ENCODE measurements at places on chromosomes 3 and 15. TPM values are rescaled to one million over a fixed set of nuclear protein-coding genes. Genes with fewer than 3 reads are reported as not detected.

DNA sequence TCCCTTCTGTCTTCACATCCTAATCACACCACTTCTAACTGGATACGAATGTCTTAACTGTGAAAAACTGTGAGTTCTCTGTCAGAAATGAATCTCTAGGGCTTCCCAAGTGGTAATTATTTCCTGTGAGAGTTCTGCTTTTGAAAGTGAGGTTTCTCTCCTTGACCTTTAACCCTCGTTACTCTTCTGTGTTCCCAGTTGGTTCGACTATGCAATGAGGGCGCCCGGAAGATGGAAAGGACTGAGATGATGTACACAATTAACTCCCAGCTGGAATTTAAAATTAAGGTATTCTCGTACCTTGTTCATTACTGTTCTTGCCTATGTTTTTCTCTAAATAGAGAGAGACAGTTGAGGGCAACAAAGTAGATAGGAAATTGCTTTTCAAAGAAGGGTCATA lies 96.5 kb downstream of the ARHGEF26 start:
- no peak overlapping the region for H3K4me3 ChIP-seq
- H3K27ac ChIP-seq = no peak overlapping the region
- H3K4me1 ChIP-seq = no peaks in the 10 kb centered on the region
- no peak for DNase-seq
- H3K36me3 ChIP-seq = no peaks in the 10 kb centered on the region

- no peaks in the 10 kb centered on the region for H3K27me3 ChIP-seq
- peaks cover 24% of the 10 kb centered on the region for H3K4me1 ChIP-seq
- peak; percentile 79 for DNase-seq
- H3K27ac ChIP-seq = peak overlapping the region; percentile 78
- H3K36me3 ChIP-seq = no peaks in the 10 kb centered on the region
Observed at GRCh38 chr3:187750006-187750512, 4.8 kb upstream of the BCL6 start.

Gene CD200R1
- polyA plus RNA-seq = 0.24 TPM

Gene FRG2C
- polyA plus RNA-seq = not detected

DNA sequence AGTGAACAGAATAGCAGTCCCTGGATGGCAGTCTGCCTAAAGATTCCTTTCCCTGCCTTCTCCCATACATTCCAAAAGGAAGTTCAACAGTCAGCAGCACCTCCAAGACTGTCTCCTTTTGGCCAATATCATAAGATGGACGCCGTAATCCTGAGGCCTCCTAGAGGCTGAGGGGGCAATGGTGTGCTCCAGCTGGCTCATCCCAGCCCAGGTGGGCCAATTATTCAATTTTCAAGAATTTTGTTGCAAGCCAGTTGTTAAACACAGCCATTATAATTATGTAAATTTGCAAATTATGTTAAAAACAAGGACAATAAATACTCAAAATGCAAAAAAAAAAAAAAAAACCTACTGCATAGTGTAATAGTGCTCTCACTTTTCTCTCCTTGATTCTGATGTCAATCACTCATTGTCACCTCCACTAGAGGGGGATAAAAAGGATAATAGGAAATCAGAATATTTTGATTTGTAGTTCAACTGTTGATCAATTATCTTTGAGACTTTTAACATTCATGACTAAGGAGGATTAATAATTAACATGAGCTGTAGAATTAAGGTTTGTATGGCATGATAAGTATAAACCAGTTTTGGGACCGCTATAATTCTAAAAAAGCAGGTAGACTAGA lies 40.1 kb downstream of the PPARG start:
- no peaks in the 10 kb centered on the region for H3K36me3 ChIP-seq
- H3K27ac ChIP-seq = no peak overlapping the region
- no peak for DNase-seq
- H3K27me3 ChIP-seq = no peaks in the 10 kb centered on the region
- H3K4me3 ChIP-seq = no peak overlapping the region
- no peaks in the 10 kb centered on the region for H3K4me1 ChIP-seq

Data from adrenal gland (tissue), 19 donors.